ENCODE measurements at places on chromosomes 5 and 9. TPM values are rescaled to one million over a fixed set of nuclear protein-coding genes. Genes with fewer than 3 reads are reported as not detected.
A peak's percentile ranks its signal among the peaks of the same experiment; 100 is the strongest.

Gene SPAAR
- 3.8 TPM for total RNA-seq

DNA sequence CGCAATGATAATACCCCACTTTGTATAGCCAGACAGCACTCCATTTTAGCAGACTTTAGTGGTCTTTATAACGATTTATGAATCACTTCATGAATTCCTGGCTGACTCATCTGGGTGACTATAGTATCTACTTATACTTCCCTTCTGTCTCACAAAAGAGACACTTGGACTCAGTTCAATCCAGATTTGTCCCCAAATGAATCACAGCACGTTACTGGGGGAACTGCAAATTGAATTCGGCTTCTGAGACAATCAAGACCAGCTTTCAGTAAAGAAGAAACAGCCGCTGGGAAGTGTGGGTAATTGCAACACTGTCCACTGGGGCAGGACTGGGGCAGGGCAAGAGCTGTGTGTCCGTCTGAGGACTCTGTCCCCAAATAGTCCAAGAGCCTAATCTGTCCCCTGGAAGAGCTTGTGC lies 337.3 kb upstream of the RFX3 start:
- no peaks in the 10 kb centered on the region for H3K27me3 ChIP-seq
- peak; percentile 72 for DNase-seq
- no peaks in the 10 kb centered on the region for H3K4me1 ChIP-seq
- no peaks in the 10 kb centered on the region for H3K36me3 ChIP-seq

DNA sequence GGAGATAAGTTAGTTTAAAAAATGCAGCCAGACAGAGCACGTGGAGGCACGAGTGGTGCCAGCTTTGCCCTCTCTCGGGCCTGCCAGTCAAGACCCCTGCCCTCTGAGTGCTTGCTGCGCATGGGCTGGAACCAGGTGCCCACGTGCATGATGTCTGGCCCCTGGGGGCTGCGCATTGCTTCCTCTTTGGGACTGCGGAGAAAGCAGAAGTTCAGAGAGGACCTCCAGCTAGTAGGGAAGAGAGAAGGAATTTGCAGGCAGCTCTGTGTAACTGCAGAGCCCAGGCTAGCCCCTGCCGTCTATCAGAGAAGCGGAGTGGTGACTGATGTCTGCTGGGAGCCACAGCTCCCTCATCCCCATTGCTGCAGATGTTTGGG lies 9.7 kb upstream of the RNU6ATAC start:
- H3K4me3 ChIP-seq, result no peak overlapping the region
- DNase-seq, result no peak
- H3K36me3 ChIP-seq, result no peaks in the 10 kb centered on the region
- no peak overlapping the region for H3K27ac ChIP-seq
- H3K27me3 ChIP-seq, result no peaks in the 10 kb centered on the region

Gene TCF7
- total RNA-seq, result 1.3 TPM

GRCh38 chr9:113269355-113269754 lies 6.0 kb downstream of the CDC26 start:
- peaks cover 56% of the 10 kb centered on the region for H3K36me3 ChIP-seq
- no peaks in the 10 kb centered on the region for H3K27me3 ChIP-seq
- no peak overlapping the region for H3K27ac ChIP-seq
- peaks cover 6% of the 10 kb centered on the region for H3K4me1 ChIP-seq
- H3K4me3 ChIP-seq, result no peak overlapping the region

GRCh38 chr9:136011376-136011702 lies 50.2 kb upstream of the UBAC1 start:
- no peaks in the 10 kb centered on the region for H3K27me3 ChIP-seq
- no peaks in the 10 kb centered on the region for H3K4me1 ChIP-seq
- peak overlapping the region; percentile 57 for H3K27ac ChIP-seq
- H3K36me3 ChIP-seq, result peaks cover 33% of the 10 kb centered on the region
- DNase-seq, result no peak
- no peak overlapping the region for H3K4me3 ChIP-seq

- no peak overlapping the region for H3K4me3 ChIP-seq
These were observed 23.6 kb upstream of the PDE4D start for GRCh38 chr5:59917121-59917520.

DNA sequence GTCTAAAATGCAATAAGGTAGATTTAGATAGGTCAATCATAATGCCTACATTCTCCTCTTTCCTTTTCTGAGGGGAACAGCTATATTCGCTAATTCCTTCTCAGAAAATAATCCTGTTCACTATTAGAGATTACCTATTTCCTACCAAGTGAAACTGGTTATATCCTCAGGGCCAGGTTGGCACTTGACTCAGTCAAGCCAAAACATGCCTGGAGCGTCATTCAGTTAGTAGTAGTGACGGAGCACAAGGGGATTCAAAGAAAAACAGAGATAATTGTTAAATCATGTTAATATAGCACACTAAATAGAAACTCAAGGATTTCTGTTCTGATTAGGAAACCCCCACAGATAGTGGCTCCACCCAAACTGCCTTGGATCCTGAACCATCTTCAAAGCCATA lies 515.4 kb upstream of the PTPRD start:
- no peak overlapping the region for H3K27ac ChIP-seq
- H3K27me3 ChIP-seq, result no peaks in the 10 kb centered on the region
- DNase-seq, result no peak
- no peaks in the 10 kb centered on the region for H3K36me3 ChIP-seq
- H3K4me1 ChIP-seq, result no peaks in the 10 kb centered on the region

DNA sequence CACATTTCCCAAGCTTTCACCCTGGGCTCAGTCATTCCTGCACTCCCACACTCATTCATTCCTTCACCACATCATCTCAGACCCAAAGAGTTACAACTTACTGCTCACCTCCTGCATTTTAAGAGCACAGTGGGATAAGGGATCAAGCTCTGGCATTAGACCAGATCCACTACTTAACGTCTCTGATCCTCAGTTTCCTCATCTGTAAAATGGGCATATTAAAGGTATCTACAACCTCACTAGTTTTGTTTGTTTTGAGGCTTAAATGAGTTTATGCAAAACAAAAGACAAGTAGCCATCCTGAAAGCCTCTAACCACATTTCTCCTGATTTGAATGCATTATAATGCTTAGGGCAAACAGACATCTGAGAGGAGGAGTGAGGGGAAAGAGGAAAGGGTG lies 77.6 kb downstream of the KLHL3 start:
- H3K27ac ChIP-seq, result no peak overlapping the region
- H3K27me3 ChIP-seq, result no peaks in the 10 kb centered on the region
- H3K4me3 ChIP-seq, result no peak overlapping the region
- H3K36me3 ChIP-seq, result peaks cover 9% of the 10 kb centered on the region
- no peak for DNase-seq
- no peaks in the 10 kb centered on the region for H3K4me1 ChIP-seq

- H3K4me1 ChIP-seq, result peaks cover 47% of the 10 kb centered on the region
- peak; percentile 73 for DNase-seq
- H3K4me3 ChIP-seq, result no peak overlapping the region
- H3K27me3 ChIP-seq, result no peaks in the 10 kb centered on the region
- no peaks in the 10 kb centered on the region for H3K36me3 ChIP-seq
These were observed 262.1 kb upstream of the KLF4 start for GRCh38 chr9:107751567-107752210.

GRCh38 chr5:368183-369084 lies 46.9 kb downstream of the AHRR start:
- no peak overlapping the region for H3K27ac ChIP-seq
- H3K4me3 ChIP-seq, result no peak overlapping the region
- no peaks in the 10 kb centered on the region for H3K27me3 ChIP-seq
- no peaks in the 10 kb centered on the region for H3K4me1 ChIP-seq
- DNase-seq, result peak; percentile 50
- no peaks in the 10 kb centered on the region for H3K36me3 ChIP-seq

Gene OBP2B
- total RNA-seq, result not detected

Gene NR2F1
- total RNA-seq, result 35.3 TPM

- no peak overlapping the region for H3K27ac ChIP-seq
- no peaks in the 10 kb centered on the region for H3K27me3 ChIP-seq
- H3K4me1 ChIP-seq, result no peaks in the 10 kb centered on the region
- no peak overlapping the region for H3K4me3 ChIP-seq
These were observed 47.1 kb upstream of the CHSY3 start for GRCh38 chr5:129857116-129857515.

GRCh38 chr9:114551750-114552685 lies 35.6 kb upstream of the ATP6V1G1 start:
- DNase-seq, result peak; percentile 71
- H3K4me3 ChIP-seq, result no peak overlapping the region
- H3K27me3 ChIP-seq, result no peaks in the 10 kb centered on the region
- no peaks in the 10 kb centered on the region for H3K36me3 ChIP-seq
- H3K27ac ChIP-seq, result peak overlapping the region; percentile 86

GRCh38 chr5:9622971-9623421 lies 7.2 kb downstream of the TAS2R1 start:
- DNase-seq, result no peak
- H3K4me3 ChIP-seq, result no peak overlapping the region
- H3K27me3 ChIP-seq, result no peaks in the 10 kb centered on the region
- no peak overlapping the region for H3K27ac ChIP-seq
- no peaks in the 10 kb centered on the region for H3K36me3 ChIP-seq

DNA sequence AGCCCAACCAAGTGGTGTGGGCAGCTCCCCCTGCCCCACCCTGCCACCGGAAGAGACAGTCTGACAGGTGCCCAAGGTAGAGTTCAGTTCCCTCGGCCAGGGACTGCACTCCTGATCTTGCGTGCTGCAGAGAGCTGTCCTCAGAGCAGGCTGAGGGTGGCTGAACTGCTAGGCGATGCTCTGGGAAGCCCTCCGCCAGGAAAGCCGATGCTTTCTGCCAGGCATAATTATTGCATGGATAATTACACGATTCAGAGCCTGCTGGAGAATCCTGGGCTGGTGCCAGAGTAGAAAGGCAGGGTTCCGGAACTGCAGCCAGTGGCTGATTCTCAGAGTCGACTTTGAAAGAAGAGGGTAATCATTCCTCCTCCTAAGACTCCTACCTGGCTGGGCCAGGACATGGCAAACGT lies 19.3 kb downstream of the KCNIP1 start:
- H3K4me1 ChIP-seq, result no peaks in the 10 kb centered on the region
- DNase-seq, result no peak
- H3K36me3 ChIP-seq, result no peaks in the 10 kb centered on the region

GRCh38 chr5:158255609-158256008 lies 396.7 kb upstream of the CLINT1 start:
- DNase-seq, result no peak
- H3K36me3 ChIP-seq, result no peaks in the 10 kb centered on the region
- no peaks in the 10 kb centered on the region for H3K4me1 ChIP-seq
- H3K27me3 ChIP-seq, result no peaks in the 10 kb centered on the region
- H3K27ac ChIP-seq, result no peak overlapping the region

GRCh38 chr5:122319897-122320296 lies 7.9 kb downstream of the SNCAIP start:
- no peak for DNase-seq
- no peak overlapping the region for H3K4me3 ChIP-seq
- H3K36me3 ChIP-seq, result no peaks in the 10 kb centered on the region
- peaks cover 8% of the 10 kb centered on the region for H3K4me1 ChIP-seq
- H3K27me3 ChIP-seq, result no peaks in the 10 kb centered on the region
- no peak overlapping the region for H3K27ac ChIP-seq

DNA sequence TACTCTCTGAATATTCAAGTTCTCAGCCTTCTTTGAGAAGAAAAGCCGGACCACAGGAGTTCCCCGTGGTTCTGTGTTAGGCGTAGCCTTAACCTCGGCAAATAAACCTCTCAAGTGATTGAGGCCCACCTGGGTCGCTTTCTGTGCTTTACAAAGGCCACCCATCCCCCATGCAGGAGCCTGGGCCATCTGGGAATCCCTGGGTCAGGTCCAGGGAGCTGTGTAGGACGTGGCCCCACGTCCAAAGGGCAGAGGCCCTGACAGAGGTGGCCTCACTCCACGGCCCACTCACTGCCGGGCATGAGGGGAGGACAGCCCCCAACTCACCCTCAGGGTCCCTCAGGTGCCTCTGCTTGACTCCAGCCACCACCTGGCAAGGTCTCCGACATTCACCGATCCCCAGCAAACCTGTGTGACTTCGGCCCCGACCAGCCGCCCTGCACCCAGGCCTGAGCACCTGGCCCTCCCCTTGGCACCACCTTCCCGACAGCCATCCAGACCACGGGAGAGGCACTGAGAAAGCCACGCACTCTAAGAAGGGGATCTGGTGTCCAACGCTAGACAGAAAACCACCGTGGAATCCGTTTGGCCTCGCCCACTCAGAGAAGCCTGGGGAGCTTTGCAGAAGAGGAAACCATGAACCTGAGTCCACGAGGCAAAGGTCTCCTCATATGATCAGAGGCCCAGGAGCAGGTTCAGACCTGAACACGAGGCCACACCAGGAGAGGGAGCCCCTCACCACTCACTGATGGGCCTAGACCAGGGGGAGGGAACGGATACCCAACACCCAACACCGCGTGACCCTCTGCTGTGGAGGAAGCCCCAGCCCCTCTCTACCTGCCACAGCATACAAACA lies 4.5 kb downstream of the SLC12A7 start:
- DNase-seq, result no peak
- peak overlapping the region; percentile 95 for H3K27ac ChIP-seq
- no peaks in the 10 kb centered on the region for H3K27me3 ChIP-seq
- no peaks in the 10 kb centered on the region for H3K36me3 ChIP-seq

DNA sequence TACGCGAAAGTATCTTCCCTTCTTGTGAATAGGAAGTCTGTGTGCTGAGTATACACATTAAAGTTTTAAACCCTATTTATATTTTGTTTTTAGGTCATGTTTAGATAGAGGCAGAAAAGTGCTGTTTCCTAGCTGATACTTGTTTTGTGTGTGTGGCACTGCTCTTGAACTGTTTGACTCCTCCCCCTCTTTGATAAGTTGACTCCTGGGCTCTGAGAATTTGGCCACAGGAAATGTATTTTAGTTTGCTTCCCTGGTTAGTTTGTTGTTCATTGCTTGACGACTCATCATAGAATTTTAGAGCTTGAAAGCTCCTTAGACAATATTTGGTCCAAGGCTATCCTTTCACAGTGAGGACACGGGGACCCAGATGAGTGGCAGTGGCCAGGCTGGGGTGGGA lies 2.0 kb upstream of the CDC14B start:
- no peaks in the 10 kb centered on the region for H3K27me3 ChIP-seq
- no peak for DNase-seq
- no peaks in the 10 kb centered on the region for H3K36me3 ChIP-seq
- H3K27ac ChIP-seq, result no peak overlapping the region

Gene HAVCR2
- 3.7 TPM for total RNA-seq

GRCh38 chr9:131707733-131708157 lies 32.1 kb downstream of the RAPGEF1 start:
- H3K27ac ChIP-seq, result peak overlapping the region; percentile 80
- DNase-seq, result no peak
- H3K36me3 ChIP-seq, result no peaks in the 10 kb centered on the region
- peak overlapping the region; percentile 38 for H3K4me3 ChIP-seq
- H3K27me3 ChIP-seq, result no peaks in the 10 kb centered on the region
- H3K4me1 ChIP-seq, result no peaks in the 10 kb centered on the region

- H3K27me3 ChIP-seq, result no peaks in the 10 kb centered on the region
- no peak overlapping the region for H3K4me3 ChIP-seq
- no peak overlapping the region for H3K27ac ChIP-seq
- H3K36me3 ChIP-seq, result no peaks in the 10 kb centered on the region
- no peak for DNase-seq
These were observed 4.2 kb upstream of the NFIL3 start for GRCh38 chr9:91427873-91428272.

DNA sequence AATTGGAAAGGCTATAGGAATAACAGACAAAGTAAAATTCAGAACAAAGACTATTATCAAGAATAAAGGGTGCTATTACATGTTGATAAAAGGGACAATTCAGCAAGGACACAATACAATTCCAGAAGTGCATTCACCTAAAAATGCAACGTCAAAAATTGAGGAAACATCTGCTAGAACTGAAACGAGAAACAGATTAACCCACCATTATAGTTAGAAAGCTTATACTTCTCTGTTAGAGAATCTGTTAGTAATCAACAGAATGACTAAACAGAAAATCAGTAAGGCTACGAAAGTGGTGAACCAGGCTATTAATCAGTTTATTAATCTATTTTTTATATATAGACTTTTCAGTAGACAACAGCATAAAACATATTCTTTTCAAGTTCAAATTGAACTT lies 14.8 kb downstream of the FCN1 start:
- H3K27ac ChIP-seq, result no peak overlapping the region
- no peak for DNase-seq
- no peak overlapping the region for H3K4me3 ChIP-seq
- no peaks in the 10 kb centered on the region for H3K27me3 ChIP-seq
- peaks cover 6% of the 10 kb centered on the region for H3K4me1 ChIP-seq

Measured in right atrium auricular region (tissue), 2 donors.